8988T (cell line): ENCODE measurements at places on chromosomes 1 and 21.

GRCh38 chr21:43909741-43910400, 44.8 kb downstream of the AGPAT3 start:
- DNase-seq, result no peak

GRCh38 chr1:42686418-42686817, 4.2 kb downstream of the YBX1 start:
- DNase-seq, result no peak

GRCh38 chr1:40310983-40311642, 6.0 kb downstream of the COL9A2 start:
- DNase-seq, result no peak

GRCh38 chr1:110465038-110465813, 14.3 kb downstream of the PROK1 start:
- DNase-seq, result no peak

- DNase-seq, result no peak
Observed at GRCh38 chr1:218395916-218396315, 50.8 kb downstream of the TGFB2 start.

DNA sequence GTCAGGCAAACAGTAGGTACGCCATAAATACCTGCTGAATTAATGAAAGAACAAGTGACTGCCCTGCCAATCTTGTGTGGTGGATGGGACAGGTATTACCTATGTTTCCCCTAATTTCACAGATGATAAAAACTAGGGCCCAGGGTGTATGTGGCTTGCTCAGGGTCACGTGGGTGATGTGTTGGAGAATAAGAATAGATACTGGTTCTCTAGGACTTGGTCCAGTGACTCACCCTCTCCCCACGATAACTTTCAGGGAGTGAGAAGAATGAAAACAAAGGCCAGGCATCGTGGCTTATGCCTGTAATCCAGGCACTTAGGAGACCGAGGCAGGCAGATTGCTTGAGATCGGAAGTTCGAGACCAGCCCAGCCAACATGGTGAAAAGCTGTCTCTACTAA, 26.7 kb downstream of the SLC26A9 start:
- DNase-seq, result no peak

DNA sequence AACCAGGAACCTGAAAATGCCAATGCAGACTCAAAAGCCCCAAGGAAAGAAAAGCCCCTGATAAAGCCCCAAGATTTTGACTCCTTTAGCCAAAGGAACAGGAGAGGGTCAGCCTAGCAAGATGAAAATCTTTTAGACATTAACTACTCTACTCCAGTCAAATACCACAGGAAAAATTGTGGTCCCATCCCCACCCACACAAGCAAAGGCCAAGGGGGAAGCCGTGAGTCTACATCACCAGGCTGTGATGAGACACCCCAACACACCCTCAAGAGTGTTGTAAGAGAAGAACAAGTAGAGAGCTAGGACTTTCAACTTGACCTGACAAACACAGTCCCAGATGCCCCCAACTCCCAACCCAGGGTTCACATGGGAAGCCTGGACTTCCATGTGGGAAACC, 192.8 kb upstream of the NR5A2 start:
- no peak for DNase-seq
